ENCODE measurements at places on chromosomes 11 and 22.

- no peak for DNase-seq
Measured at GRCh38 chr11:78219493-78220217, 30.9 kb downstream of the USP35 start.

DNA sequence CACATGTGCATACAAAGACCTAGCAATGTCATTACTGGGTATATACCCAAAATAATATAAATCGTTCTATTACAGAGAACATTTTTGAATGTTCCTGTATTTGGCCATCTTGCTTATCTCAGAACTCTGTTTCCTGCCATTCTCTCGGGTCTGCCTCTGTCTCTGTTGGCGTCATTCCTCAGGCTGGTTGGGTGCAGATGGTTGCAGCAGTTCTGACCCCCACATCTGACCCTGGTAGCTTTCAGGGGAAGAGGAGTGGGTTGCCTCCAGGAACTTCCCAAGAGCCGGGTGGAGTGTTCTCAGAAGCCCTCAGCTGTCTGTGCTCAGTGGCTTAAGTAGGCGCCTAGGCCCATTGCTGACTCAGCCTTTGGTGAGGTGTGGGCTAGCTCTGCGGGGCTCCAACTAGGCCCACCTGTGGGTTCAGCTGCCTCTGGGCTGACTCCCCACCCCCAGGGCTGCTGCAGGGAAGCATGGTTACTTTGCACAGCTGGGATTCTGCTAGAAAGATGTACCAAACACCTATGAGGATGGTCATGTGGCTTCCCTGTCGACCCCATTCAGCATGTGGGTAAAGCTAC, 114.0 kb downstream of the TBC1D22A start:
- no peak for DNase-seq

- DNase-seq = no peak
Measured at GRCh38 chr11:2538951-2539350, 94.1 kb downstream of the KCNQ1 start.

- no peak for DNase-seq
Measured at GRCh38 chr11:65712633-65713076, 603 bp downstream of the KAT5 start.

DNA sequence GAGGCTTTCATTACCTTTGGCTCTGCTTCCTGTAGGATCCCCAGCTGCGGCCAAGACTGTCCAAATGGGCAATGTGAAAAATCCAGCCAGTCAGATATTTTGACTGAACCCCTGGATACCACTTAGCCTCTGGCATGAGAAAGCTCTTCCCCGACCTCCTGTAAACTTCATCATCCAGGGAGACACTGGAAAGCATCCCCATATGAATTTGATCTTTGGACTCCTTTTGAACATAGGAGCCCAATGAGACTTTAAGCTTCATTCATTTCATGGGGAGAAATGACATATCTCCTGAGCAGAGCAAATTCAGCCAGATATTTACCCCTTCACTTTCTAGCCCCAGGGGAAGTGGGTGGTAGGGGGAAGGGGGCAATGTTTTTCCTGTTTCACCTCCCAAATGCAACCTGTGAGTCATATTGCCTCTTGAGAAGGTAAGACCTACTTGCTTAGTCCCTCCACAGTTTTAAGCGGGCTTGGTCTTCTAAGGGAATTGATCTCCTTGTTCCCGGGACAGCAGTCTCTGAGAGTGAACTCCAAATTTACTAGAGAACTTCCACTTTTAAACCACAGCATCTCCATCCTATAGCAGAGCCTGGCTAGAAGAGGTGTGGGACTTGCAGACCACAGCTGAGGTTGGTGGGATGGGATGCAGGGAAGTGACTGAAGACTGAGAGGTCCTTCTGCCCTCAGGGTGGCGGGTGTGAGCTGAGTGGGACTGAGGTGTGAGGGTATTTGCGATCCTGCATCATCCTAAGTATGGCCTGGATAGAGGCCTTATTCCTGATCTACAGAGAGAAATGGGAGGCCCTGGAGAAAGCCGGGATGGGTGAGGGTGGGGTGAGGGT, 20.3 kb upstream of the POU2AF1 start:
- DNase-seq = no peak
